Stimulated activated CD4-positive, alpha-beta T cell treated with anti-CD3 and anti-CD28 coated beads, TNF-alpha, amount 100 ng/mL, for 24 hours (primary cell): ENCODE measurements at places on chromosomes 7 and 10.

GRCh38 chr7:141397236-141398163 lies 153.7 kb upstream of the AGK start:
- DNase-seq = no peak

GRCh38 chr10:99777918-99778714 lies 4.3 kb upstream of the ABCC2 start:
- DNase-seq = no peak

DNA sequence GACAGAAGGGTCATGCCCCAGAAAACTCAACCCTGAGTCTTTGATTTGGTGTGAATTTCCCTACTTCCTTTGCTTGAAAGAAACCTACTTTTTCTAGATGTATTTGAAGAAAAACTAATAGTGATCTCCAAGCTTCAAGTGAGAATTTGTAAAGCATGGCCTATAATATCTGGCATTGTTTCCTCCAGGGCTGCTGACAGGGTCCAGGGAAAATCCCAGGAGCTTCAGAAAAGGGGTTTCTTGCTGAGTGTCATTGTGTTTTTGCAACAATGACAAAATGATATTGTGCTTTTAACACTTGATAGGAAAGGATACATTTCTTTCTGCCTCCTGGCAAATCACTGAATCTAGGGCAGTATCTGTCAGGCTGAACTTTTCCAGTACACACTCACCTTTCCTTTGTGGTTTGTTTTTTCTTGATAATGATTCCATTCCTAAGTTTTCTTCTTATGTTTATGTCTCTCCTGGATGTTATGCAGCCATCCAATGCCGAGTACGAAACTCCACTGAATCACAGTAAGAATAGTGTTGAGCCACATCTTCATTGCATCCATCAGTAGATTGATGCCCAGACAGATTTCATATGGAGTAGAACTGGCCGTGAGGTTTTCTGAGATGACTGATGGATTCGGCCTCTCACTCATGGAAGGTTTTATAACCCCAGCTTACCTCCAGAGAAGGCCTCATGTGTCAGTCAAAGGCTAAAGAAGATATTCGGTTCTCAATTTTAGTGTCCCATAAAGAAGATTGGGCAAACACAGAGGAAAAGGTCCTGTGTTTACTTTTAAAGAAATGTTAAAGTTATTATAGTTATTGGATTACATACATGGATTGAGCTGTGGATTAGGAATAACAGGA lies 76.9 kb upstream of the STEAP1B start:
- DNase-seq = no peak

- DNase-seq = no peak
Observed at GRCh38 chr10:29099001-29099400, 189.9 kb upstream of the LYZL1 start.

- DNase-seq = no peak
Observed at GRCh38 chr7:138797715-138798320, at the start of the genes ATP6V0A4 and TMEM213. Gene ATP6V0A4 (minus strand): TSS chr7:138798196. CDS start chr7:138771247, 26,949 bp downstream. Gene TMEM213 (plus strand): TSS chr7:138797994. CDS start chr7:138798105, 111 bp downstream.

GRCh38 chr7:129225931-129226572 lies 1.2 kb downstream of the AHCYL2 start:
- DNase-seq = no peak

- no peak for DNase-seq
Observed at GRCh38 chr7:155647302-155647701, 2.8 kb downstream of the RBM33 start.
